ENCODE measurements at places on chromosomes 2 and 18.

DNA sequence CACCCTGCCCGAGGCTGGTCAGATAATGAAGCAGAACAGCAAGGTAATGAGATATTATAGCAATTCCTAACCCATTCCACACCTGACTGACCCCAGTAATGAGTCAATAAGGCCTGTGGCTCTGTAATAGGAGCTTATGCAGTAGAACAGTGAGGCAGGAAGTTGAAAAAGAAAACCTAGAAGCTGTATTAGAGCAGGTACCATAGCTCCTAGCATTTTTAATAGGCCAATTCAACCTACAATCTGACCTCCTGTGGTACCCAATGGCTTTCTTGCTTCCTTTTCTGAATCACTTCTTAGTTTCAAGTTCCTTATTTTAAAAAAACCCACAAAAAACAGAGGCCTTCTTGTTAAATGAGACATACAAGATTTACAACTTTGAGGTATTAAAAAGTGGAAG lies 43.6 kb upstream of the MAP2 start:
- no peak for DNase-seq

- no peak for DNase-seq
Observed at GRCh38 chr18:57075716-57076400, 71.0 kb upstream of the BOD1L2 start.

DNA sequence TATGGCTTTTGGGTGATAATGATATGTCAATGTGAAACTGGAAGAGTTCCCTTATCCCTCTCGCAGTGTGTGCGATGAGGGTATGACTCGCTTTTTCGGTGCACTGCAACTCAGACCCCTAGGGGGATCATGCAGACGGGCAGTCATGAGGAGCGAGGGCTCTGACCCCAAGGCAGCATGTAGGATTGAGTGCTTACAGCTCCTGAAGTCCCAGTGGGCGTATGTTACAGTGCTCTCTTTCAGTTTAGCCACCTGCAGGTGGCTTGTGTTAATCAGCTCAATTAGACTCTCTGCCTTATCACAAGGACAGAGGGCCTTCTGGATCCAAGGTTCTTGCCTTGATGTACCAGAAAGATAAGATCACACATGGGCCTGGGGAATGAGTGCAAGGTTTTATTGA lies 1269.9 kb upstream of the GYPC start:
- DNase-seq, result no peak

- no peak for DNase-seq
Observed at GRCh38 chr2:23545396-23545795, 160.4 kb downstream of the KLHL29 start.

DNA sequence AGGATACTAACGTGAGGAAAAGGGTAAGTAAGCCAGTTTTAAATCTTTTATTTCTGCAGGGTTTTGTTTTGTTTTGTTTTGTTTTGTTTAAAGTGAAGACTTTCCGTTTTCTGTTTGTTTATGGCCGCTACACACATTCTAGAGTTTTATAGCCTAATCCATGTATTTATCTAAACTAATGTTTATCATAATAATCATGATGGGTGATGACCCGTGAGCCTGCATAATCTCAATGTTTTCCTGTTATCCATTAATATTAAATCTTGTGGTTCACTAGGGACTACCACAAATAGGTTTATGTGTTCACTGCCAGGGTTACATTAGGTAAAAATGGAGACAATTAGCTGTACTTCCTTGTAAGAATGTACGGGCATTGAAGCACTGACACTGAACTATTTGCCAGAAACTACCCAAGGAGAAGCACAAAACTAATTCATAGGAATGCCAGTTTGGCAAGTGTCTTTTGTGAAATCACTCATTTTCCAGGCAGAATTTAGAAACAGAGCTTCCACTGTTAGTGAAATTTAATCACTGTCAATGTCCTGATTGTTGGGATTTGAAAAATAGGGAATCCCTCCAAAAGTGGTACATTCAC lies 574.8 kb downstream of the LRP1B start:
- DNase-seq, result no peak

- DNase-seq, result peak; percentile 50
Observed at GRCh38 chr2:127608061-127609030, 37.6 kb upstream of the GPR17 start.

DNA sequence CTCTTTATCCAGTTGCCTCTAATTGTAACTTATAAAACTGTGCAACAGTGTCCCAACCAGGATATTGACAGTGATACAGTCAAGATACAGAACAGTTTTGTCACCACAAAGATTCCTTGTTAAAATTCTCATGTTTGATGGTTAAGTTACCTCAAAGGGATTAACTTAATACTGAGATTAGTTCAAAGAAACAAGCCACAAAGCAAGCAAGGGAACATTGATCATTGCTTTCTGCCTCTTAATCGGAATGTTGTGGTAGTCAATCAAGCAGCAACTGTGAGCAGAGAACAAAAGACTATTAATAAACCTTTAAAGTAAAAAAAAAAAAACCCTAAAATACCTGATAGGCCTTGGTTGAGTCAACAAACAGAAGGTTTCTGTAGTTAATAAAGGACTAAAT lies 352.3 kb downstream of the PARD3B start:
- no peak for DNase-seq

GRCh38 chr2:68482296-68482820 lies 15.0 kb downstream of the APLF start:
- DNase-seq, result no peak

DNA sequence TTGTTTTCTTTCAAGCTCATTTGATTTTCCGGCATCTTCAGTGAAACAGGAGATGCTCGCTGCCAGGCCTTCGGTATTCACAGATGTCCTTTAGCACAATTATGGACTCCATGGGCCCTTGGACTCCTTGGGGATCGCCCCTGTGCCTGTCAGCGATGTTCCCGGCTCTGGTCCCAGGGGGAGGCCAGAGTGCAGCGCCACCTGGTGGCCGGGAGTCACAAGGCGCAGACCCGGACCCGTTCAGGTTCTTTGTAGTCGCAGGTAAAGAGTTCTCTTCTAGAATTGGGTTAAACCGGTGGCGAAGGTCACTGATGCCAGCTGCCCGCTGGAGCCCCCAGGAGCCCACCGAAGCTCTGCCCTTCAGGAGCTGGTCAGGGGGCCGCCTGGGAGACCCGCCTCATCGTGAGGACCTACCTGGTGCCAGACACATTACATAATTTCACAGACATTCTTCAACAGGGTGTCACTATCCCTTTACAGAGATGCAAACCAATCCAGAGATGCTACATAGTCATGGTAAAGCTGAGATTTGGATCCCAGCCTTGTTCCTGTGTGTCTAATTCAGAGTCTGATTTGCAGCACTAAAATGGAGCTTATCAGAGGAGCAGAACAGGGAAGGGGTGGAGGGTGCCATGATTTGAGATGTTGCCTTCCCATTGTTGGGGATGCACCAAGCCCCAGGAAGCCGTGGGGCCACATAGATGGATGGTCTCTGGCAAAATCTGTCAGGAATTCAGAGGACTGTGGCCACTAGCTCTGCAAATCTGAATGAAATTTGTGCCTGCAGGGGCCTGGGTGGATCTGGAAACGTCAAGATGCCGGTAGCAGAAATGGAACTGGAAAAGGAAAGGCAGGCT lies 6.0 kb upstream of the INPP5D start:
- DNase-seq, result peak; percentile 63

- no peak for DNase-seq
Observed at GRCh38 chr2:48496849-48497248, 33.1 kb upstream of the STON1 start.

GRCh38 chr2:190529486-190530247 lies 4.9 kb downstream of the NEMP2 start:
- no peak for DNase-seq

DNA sequence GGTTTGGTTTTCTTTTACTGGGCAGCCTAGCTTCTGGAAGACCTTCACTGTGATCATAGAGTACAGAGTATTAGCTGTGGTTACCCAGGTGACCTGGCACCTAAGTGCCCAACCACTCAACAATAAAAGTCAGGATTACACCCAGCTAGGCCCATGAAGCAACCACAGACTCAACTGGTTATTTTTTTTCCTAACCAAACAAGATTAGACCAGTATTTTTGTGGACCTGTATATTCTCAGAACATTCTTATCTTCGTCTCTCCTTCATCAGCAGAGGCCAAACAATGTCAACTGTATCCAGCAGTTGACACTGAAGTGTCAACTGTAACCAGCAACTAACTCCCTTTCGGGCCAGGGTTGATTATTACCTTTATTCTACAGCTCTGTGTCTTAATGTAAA lies 289.2 kb upstream of the SLC39A10 start:
- no peak for DNase-seq

GRCh38 chr2:85501248-85501647 lies 37.7 kb upstream of the MAT2A start:
- DNase-seq, result no peak
